Amniotic stem cell (primary cell): ENCODE measurements at places on chromosomes 2 and 18.

GRCh38 chr2:153626676-153627075 lies 148.1 kb upstream of the RPRM start:
- DNase-seq, result no peak

- DNase-seq, result no peak
Observed at GRCh38 chr18:6370886-6371635, 43.6 kb downstream of the L3MBTL4 start.

GRCh38 chr2:95361216-95361980 lies 41.1 kb upstream of the FAHD2A start:
- DNase-seq, result no peak

DNA sequence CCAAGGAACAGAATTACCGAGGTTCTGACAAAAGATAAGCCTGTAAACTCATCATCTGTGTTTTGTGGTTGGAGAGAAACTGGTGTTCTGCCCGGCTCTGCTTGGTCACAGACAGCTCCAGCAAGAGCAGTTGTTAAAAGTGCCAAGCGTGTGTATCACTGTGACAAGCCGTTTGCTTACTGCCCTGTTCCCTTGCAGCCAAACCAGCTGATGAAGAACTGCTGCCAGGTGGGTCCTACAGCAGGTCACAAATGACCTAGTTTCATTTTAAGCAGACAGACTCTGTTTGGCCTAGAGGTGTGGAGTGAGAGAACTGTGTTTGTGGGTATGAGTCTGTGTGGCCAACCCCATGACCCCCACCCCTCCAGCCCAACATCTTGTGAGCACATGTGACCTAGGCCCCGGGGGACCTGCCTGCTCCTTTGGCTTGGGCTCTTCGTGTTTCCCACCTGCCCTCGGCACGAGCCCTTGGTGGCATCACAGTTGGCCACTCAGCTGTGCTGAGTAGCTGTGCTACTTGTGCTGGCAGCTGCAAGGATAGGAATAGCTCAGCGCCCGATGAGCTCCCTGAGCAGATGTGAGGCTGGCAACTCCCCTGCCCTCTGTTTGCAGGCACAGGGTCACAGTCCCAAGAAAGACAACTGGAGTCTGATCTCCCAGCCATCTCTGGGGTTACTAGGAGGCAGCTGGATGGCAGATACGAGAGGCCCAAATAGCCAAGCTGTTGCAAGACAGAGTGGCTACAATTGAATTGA lies 9.7 kb downstream of the OXER1 start:
- DNase-seq, result no peak

DNA sequence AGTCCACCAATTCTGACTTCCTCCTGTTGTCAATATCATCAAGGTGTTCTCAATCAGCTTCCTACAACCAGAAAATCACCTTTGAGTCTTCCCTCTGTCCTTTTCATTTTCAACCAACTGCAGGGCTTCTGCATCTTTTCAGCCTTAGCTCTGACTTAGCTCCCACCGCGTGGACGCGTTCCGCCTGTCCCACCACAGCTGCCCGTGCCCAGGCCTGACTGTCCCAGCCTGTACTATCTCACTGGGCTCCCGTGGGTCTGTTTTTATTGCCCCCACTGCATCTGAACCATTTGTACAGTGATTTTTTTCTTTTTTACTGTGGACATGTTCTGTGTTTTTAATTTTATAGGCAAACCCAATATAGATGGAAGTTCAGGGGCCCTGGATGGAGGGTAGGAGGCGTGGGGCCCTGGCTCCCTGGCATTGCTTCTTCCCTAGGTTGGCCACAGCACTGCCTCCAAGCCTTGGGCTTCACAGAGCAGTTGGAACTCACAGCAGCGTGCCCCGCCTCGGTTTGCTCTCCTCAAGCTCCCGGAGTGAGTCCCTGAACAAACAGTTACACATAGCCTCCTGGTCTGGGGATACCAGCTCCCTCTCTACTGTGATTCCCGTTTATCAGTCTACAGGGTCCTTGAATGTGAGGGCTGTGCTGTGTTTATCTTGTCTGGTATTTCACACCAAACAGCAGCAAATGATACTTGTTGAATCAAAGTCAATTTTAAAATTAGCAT lies 280.6 kb upstream of the PXDN start:
- no peak for DNase-seq

DNA sequence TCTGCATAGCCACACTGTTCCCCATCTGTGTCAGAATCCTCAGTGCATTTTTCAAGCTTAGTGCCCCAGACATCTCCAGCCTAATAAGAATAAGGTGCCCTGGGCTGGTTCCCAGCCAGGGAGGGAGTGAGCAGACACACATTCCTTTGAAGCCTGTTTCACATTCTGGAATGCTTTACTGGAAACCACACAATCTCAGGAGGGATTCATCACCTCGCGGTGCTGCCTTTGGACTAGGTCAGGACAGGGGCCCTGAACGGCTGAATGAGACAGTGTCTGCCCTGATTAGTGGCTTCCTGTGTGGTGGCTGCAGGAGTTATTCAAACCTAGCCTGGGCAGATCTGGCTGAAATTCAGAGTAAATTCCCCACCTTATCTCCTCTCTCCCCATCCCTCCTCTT lies 108.0 kb upstream of the LDAH start:
- no peak for DNase-seq

- no peak for DNase-seq
Observed at GRCh38 chr18:8770657-8771056, 65.3 kb downstream of the MTCL1 start.

DNA sequence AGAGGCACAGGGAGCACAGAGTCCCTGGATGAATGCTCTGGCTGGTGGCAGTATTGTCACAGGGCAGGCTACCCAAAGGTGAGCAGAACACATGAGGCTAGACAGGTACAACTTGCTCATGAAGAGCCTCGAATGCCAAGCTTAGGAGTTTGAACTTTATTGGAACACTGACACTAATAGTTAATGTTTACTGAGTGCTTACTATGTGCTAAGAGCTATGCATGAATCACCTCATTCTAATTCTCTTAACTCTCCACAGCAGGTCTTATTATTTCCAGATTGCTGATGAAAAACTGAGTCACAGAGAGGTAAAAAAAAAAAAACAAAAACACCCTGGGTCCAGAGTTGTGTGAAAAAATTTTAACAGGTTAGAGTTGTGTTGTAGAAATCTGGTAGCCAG lies 6.1 kb upstream of the EMX1 start:
- no peak for DNase-seq

DNA sequence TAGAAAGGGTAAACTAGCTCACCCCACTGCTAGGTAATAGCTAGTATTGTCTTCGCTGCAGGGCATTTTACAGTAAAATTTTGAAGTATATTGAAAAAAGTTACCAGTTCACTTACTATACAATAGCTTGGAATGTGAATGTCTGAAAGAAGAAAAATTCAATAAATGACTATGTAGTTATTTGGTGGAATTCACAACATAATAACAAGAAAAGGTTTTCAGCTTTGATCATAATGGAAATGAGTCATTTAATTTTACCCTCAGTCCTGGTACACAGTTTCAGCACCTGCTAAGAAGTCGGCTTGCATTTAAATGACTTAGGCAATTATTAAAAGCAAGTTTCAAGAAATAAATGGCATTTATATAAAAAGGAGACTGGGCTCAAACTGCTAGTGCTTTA lies 90.4 kb downstream of the NUP35 start:
- no peak for DNase-seq

DNA sequence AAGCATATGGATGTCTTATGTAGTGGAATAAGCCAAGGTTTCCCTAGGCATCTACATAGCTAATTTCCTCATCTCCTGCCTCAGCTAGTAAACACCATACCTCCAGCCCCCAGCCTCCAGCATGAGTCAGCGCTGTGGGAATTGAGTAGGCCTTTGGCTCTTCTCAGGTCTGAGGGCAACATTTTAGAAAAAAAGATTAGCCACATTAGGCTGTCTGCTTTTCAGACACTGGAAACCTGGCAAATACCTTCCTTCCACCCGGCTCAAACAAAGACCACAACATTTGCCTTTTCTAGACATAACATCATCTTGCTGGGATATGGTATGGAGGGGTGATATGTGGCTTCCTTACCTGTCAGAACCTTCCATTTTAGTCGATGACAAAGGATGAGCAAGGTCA lies 6.1 kb upstream of the CCDC195 start:
- DNase-seq, result no peak

GRCh38 chr2:191304939-191305875 lies 60.0 kb downstream of the MYO1B start:
- DNase-seq, result no peak

DNA sequence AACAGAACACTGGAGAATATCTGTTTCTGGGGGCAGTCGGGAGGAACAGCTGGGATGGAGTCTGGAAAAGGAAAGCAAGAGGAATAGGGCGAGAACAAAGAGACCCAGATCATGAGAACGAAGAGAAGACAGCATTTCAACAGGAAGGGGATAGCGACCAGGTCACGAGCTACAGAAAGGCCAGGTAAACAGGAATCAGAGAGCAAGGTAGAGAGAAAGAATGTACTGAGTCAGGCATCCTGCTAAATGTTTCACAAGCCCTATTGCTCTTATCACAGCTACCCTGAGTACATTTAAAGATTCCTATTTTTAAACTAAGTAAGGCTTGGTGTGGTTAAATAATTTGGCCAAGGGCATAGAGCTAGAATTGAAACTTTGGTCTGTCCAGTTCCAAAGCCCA lies 254.9 kb upstream of the RAB12 start:
- no peak for DNase-seq

DNA sequence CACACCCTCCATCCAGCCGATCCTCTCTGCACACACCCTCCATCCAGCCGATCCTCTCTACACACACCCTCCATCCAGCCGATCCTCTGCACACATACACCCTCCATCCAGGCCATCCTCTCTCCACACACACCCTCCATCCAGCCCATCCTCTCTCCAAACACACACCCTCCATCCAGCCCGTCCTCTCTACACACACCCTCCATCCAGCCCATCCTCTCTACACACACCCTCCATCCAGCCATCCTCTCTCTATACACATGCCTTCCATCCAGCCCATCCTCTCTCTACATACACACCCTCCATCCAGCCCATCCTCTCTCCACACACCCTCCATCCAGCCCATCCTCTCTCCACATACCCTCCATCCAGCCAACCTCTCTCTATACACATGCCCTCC lies 83.1 kb downstream of the EIPR1 start:
- no peak for DNase-seq

- DNase-seq, result no peak
Observed at GRCh38 chr2:26615336-26615859, 25.8 kb downstream of the CIB4 start.

DNA sequence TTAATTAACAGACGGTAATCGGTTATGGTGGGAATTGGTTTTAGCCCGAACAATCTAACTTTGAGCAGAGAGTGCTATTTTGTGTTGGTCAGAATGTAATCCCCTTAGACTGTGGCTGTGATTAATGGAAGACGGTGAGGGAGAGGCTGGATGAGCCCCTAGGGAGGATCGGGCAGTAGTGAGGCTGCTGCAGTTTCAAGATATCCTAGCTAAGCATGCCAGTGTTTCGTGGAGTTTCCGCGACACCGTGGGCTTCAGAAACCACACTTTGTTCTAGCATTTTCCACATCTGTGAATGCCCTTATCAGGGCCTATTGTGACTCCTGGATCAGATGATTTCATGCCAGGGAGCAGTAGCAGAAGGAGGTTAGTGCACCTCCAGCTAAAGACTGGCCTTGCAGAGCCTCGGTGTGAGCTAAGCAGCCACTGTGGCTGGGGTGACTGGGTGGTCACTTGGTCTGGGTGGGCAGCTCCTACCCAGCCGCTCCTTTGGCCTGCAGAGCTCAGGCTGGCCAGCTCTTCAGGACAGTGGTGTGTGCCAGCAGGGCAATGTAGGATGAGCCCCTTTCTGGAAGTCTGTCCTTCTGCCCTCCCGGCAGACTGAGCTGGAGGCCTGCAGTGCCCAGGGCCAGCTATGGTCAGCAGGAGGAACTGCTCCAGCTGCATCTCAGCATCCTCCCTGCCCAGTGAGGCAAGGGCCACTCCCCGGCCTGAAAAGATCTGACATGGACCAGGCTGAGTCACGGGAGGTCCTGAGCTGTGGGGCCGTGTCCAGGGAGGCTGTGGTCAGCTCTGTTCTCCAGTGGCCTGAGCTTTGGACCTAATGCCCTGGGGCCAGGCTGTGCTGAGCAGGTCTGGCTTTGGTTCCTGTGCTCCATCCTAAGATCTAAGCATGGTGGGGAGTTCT lies 142.6 kb upstream of the GPC1 start:
- DNase-seq, result no peak

- DNase-seq, result no peak
Observed at GRCh38 chr2:203656522-203657287, 49.7 kb upstream of the CD28 start.

GRCh38 chr18:8107426-8107825 lies 501.8 kb upstream of the RAB12 start:
- no peak for DNase-seq

DNA sequence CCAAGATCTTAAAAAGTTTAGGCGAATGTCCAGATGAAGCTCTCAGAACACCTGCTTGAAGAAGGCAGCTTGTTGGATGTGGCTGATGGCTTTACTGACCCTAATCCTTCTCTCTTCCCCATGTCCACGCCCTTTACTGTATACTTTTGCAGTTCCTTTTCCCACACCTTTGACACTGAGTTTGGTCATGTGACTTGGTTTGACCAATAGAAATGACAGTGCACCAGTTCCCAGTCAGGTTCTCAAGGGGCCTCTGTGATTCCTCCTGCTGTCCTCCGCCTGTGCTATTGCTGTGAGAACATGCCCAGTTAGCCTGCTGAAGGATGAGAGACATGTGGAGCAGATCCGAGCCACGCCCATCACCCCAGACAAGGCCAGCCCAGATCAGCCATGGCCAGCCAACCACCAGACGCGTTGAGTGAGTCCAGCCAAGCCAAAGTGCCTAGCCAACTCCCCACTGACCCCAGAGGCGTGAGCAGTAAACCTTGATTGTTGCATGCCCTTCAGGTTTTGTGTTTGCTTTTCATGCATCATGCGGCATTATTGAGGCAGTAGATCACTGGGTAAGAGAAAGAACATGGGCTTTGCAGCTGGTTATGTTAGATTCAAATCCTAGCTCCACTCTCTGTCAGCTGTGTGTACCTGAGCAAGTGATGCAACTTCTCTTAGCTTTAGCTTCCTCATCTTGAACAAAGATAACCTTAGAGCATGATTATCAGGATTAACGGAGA lies 258.0 kb upstream of the SIX2 start:
- no peak for DNase-seq

DNA sequence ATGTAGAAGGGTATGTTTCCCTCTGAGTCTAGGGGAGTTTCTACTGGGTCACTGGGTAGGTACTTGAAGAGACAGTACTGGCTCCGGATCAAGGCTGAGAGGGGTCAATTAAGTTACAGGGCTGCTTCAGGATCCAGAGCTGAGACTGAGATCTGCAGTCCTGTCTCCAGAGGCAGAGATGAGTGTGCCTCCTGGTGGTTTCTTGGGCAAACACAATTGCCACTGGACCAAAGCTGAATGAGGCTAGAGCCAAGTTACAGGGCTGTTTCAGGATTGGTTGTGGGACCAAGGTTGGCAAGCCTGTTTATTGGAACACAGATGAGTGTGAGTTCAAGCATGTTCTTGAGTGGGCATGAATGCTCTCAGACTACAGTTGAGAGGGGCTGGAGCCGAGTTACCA lies 157.9 kb downstream of the ADCYAP1 start:
- no peak for DNase-seq
